ENCODE measurements at places on chromosomes 2 and 18.

DNA sequence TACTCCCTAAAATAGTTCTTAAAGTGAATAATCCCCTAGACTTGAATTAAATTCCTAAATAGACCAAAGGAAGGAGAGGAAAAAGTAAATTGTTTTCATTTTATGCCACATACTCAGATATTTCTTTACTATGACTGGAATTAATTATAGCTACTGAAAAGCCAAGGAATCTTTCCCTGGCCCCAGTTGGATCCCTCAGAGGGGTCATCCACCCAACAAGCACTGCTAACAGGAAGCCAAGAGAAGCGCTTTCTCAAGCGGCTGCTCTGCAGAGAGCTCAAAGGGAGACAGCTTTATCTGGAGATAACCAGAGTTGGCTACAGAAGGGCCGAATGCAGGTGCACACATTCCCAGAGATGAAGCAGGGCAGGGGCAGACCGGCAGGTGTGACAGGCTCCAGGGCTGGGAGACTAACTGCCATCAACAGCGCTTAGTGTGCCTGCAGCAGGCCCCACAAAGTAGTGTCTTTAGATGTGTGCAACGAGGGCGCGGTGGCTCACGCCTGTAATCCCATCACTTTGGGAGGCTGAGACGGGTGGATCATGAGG is 51.1 kb downstream of the POLR1A start:
- DNase-seq, result peak; percentile 47

- no peak for DNase-seq
Measured at GRCh38 chr18:35118641-35119040, 77.4 kb downstream of the MAPRE2 start.

DNA sequence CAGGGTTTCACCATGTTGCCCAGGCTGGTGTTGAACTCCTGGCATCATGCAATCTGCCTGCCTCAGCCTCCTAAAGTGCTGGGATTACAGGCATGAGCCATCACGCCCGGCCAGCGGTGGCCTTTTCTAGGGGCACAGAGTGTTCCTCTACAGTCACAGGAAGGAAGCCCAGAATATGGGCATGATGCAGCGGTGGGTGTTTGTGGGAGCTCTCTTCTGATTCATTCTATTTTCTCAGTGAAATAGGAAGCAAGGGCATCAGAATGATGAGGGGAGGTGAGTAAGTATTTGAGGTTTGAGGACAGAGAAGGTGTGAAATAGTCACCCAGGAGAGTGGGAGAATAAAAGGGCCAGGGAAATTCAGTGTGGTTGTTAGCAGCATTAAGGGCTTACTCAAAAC is 70.3 kb upstream of the PSME4 start:
- no peak for DNase-seq

DNA sequence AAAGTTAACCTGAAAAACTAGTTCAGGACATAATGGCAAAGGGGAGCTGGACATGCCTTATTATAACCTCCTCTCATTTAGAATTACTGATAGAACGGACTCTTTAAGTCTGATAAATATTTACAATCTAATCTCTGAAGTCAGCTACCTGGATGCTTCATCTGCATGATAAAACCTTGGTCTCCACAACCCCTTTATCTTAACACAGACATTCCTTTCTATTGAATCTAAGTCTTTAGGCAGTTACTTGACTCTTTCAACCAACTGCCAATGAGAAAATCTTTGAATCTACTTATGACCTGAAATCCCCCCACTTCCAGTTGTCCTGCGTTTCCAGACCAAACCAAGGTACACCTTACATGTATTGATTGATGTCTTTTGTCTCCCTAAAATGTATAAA is 191.2 kb upstream of the LRRTM4 start:
- no peak for DNase-seq

DNA sequence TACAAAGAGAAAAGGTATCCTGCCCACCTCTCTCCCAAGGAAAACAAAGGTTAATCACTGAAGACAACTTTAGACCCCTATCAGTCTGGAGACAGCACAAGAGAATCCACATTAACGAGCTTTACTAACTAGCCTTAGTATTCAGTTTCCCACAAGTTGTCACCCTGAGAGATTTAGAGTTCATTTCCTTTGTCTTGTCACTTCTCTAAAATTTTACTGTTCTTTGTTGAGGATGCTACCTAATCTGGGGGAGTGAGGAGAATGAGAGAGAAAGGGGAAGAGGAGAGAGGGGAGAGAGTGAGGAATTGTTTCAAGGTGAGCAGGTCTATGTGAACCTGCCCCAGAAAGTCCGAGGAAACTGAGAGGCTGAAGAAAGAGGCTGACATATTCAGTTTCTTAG is 28.4 kb downstream of the C2orf76 start:
- no peak for DNase-seq

DNA sequence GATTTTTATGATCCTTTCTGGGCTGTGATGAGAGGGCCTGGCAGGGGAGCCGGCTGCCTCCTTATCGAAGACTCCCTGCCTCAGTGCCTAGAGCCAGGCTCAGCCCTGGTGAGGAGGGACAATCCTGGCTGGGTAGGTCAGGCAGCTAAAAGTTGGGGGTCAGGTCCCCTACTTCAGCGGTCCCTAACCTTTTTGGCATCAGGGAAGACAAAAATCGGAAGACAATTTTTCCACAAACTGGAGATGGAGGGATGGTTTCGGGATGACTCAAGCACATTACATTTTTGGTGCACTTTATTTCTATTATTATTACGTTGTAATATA is 53.1 kb downstream of the HS1BP3 start:
- DNase-seq, result no peak

GRCh38 chr18:22113144-22113844 is 56.1 kb upstream of the GATA6 start:
- no peak for DNase-seq

DNA sequence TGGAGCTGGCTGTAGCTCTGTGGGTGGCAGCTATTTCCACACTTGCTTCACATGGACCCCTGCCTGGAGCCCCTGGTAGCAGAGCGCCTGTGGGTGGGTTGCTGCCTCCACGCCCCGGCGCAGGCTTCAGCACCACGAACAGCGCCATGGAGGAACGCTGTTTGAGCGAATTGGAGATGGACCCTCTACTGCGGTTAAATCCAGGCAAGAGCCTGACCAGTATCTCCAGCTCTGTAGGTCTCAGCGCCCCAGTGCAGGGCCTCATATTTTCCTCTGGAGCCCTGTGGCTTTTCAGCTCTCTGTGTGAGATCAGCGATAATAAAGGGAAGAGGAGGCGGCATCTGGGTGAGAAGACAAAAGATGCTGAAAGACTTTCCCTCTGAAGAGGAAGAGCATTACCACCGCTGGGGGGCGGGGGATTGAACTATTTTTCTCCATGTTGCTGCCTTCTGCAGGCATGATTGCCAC is 12.0 kb downstream of the ONECUT2 start:
- peak; percentile 31 for DNase-seq

DNA sequence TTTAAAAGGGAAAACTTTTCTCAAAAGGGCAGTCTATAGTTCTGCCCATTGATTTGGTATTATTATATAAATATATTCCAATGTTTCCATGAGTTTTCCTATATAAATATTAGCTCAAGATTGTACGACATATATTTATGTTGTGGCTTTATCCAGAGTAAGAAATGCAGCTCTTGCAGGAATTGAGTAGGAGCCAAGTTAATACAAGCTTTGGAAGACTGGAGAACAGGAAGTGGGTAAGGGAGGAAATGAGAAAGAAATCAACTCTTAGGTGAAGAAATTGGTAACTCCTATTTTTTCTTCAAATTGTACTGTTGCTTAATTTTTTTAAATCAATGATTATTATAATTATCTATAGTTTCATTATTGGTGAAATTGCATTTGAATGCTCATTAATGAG is 105.4 kb upstream of the FAM117B start:
- DNase-seq, result peak; percentile 11

DNA sequence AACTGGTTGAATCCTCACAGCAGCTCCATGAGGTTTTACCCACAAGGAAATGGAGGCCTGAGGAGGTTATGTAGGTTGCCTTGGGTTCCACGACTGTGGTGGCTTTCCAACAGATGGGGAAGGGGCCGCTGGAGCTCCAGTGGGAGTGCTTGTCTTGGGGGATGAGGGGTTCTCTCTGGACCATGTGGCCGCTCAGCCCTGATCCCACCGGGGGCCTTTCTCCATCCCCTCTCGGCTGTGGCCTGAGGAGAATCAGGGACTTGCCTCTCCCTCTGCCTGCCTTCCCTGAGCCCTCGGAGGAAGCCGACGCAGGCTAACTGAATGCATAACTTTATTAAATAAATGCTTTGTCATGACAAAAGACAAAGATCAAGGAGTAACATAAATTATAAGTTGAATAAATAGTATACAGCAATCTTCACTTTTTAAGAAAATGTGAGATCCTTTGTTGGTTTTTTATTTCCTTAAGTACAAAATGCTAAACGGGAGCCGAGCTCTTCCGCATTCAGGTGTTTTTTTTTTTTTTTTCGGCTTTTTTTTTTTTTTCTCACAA is 23.5 kb downstream of the IGFBP5 start:
- DNase-seq, result no peak

DNA sequence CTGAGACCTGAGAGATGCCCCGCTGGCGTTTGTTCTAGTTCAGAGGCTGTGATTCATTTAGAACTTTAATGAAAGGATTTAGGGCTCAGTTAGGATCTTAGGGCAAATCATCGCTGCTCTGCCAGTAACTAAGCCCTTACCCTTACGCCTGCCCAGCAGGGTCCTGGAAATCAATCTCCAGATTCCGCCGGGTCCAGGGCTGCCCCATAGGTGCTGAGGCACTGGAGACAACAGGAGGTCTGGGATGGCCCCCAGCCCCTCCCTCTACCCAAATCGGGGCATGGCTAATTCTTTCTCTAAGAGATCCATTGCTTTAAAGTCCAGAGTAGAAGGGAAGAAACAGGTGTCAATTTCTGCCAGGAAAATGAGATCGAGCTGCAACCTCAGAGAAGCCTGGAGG is 83.1 kb downstream of the SDC1 start:
- DNase-seq, result no peak
